ENCODE measurements at places on chromosomes 16 and 17. TPM values are rescaled to one million over a fixed set of nuclear protein-coding genes. Genes with fewer than 3 reads are reported as not detected.

CES3 gene
- 5.3 TPM for total RNA-seq

ARHGAP44 gene
- total RNA-seq = 0.64 TPM

TERB1 gene
- total RNA-seq = 0.21 TPM

IL21R gene
- total RNA-seq = 0.21 TPM

NATD1 gene
- 1.3 TPM for total RNA-seq

AANAT gene
- total RNA-seq = not detected

MIEF2 gene
- 17.9 TPM for total RNA-seq

KRTAP4-9 gene
- total RNA-seq = not detected

BAHCC1 gene
- 1.5 TPM for total RNA-seq
